Activated CD8-positive, alpha-beta T cell treated with anti-CD3 and anti-CD28 coated beads for 36 hours (primary cell): ENCODE measurements at places on chromosomes 6 and 20.

DNA sequence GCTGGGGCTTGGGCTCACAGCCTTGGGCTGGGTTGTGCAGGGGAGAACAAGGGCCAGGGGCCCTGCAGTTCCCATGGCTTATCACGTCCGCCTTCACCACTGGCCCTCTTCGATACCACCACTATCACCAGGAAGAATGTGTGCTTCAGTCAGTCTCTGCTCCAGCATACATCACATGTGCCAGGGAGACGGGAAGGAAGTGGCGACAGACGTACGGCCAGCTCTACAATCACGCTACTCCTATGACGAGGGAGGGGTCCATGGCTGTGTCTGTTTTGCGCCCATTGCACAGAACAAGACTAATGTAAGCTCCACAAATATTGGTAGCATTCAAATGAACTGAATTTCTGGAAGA lies 72.1 kb downstream of the TRAM2 start:
- no peak for DNase-seq

DNA sequence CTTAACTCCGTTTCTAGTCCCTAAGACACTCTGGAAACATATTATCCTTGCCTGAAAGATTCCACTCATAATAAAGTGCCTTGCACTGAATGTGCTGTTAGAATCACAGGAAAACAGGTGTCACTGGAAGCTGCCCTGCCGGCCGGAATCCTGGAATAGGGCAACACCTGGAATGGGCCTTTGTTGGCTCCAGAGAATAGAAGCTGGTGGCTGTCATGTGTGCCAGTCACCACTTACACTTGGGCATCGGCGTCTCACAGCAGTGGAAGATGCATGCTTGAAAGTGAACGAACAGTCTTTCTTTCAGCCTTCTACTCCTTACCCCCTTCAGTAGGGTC lies 90.8 kb upstream of the AFDN start:
- DNase-seq: no peak

GRCh38 chr6:150230832-150231524 lies 88.1 kb downstream of the PPP1R14C start:
- DNase-seq: no peak

DNA sequence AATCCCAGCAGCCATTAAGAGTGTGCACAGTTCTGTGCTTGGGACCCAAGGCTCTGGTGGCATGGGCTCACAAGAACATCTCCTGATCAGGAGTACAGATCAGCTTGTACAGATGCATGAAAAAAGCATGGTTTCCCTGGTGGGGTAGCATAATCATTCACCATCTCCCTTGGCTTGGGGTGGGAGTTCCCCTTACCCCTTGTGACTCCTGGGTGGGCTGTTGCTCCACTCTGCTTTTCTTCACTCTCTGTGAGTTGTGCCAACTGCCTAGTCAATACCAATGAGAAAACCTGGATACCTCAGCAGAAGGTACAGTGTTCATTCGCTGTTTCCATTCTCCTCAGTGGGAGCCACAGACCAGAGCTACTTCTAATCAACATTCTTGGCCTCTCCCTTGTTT lies 13.6 kb upstream of the HLA-DQB1 start:
- no peak for DNase-seq

GRCh38 chr6:132933090-132933489 lies 118.7 kb downstream of the RPS12 start:
- no peak for DNase-seq

- DNase-seq: peak; percentile 20
Measured at GRCh38 chr6:1312473-1313367, 822 bp downstream of the FOXQ1 start.

- no peak for DNase-seq
Measured at GRCh38 chr6:7461416-7461815, 71.8 kb downstream of the RIOK1 start.

- DNase-seq: peak; percentile 82
Measured at GRCh38 chr6:158290659-158291058, 21.6 kb upstream of the TULP4 start.

- DNase-seq: no peak
Measured at GRCh38 chr20:507761-508332, 35.7 kb downstream of the CSNK2A1 start.

GRCh38 chr6:42394881-42395620 lies 56.7 kb downstream of the TRERF1 start:
- DNase-seq: peak; percentile 35

DNA sequence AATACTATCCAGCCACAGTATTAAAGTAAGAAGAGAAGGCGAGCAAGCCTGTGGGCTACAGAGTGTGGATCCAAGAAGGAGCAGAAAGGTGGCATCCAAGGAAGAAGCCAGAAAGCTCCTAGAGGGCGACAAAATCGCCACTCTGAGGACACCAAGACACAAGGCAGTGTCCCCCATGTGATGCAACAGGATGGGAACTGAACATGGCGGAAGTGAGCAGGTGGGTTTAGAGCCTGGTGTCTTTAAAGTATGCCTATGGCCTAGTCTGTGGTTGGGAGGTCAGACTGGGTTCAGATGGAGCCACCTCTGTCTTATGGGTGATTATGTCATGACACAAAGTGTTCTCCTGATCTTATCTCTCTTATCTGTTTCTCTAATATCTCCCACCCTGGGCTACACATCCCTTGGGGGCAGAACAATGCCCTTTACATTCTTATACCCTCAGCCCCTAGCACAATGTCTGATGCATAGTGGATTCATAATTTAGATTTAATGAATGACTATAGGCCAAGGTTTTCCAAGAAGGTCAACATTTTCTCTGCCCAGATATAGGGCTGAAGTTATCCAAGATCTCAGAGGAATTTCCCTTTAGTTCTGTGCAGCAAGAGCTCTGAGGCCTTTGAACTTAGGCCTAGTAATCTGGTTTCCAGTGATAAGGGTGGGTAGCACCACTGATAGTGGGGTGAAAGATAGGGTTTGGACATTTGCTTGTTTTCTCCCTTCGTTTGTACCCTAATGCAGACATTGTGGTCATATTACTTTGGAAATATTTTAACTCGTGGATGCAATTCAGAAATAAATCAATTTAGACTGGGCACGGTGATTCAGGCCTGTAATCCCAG lies 167.3 kb upstream of the AKIRIN2 start:
- DNase-seq: no peak
